ENCODE measurements at places on chromosomes 1 and 21. TPM values are rescaled to one million over a fixed set of nuclear protein-coding genes. Genes with fewer than 3 reads are reported as not detected.

Gene C1orf94
- not detected for total RNA-seq

Gene ECE1
- total RNA-seq, result 91.2 TPM

Gene IL22RA1
- total RNA-seq, result not detected

Gene PADI1
- total RNA-seq, result not detected

Gene TXNIP
- total RNA-seq, result 456 TPM

Gene THEM5
- not detected for total RNA-seq

Gene SELENBP1
- not detected for total RNA-seq

Gene TRIM46
- total RNA-seq, result 19.8 TPM

Gene DPT
- not detected for total RNA-seq

Gene KIF26B
- not detected for total RNA-seq

Gene CDK11B
- 37.0 TPM for total RNA-seq

Gene MFAP2
- not detected for total RNA-seq

Gene PLA2G2A
- total RNA-seq, result not detected

Gene CYP4A11
- total RNA-seq, result not detected

Gene OR2L2
- 0.07 TPM for total RNA-seq

Gene SDF4
- total RNA-seq, result 161 TPM

Gene BMP8B
- total RNA-seq, result 0.12 TPM

Gene IL20
- not detected for total RNA-seq

Gene SMCP
- total RNA-seq, result not detected

Gene LYPD8
- not detected for total RNA-seq

Gene NOS1AP
- not detected for total RNA-seq
